DND-41 (cell line): ENCODE measurements at places on chromosomes 1 and 21.
A peak's percentile ranks its signal among the peaks of the same experiment; 100 is the strongest.

GRCh38 chr21:30408782-30409494 lies 13.1 kb downstream of the KRTAP13-1 start:
- no peaks in the 10 kb centered on the region for H3K27me3 ChIP-seq
- H3K36me3 ChIP-seq, result no peaks in the 10 kb centered on the region
- peak; percentile 13 for DNase-seq

GRCh38 chr21:15063814-15064575 lies 805 bp downstream of the NRIP1 start:
- H3K36me3 ChIP-seq, result no peaks in the 10 kb centered on the region
- no peaks in the 10 kb centered on the region for H3K27me3 ChIP-seq
- H3K27ac ChIP-seq, result peak overlapping the region; percentile 92
- DNase-seq, result peak; percentile 29

GRCh38 chr1:53585565-53585964 lies 126.4 kb downstream of the DMRTB1 start:
- no peak overlapping the region for H3K27ac ChIP-seq
- no peak for DNase-seq
- no peaks in the 10 kb centered on the region for H3K36me3 ChIP-seq
- H3K27me3 ChIP-seq, result no peaks in the 10 kb centered on the region

- H3K27ac ChIP-seq, result no peak overlapping the region
- H3K27me3 ChIP-seq, result peaks cover 22% of the 10 kb centered on the region
- peak; percentile 51 for DNase-seq
- no peaks in the 10 kb centered on the region for H3K36me3 ChIP-seq
Observed at GRCh38 chr1:24391882-24392603, 21.5 kb downstream of the STPG1 start.

DNA sequence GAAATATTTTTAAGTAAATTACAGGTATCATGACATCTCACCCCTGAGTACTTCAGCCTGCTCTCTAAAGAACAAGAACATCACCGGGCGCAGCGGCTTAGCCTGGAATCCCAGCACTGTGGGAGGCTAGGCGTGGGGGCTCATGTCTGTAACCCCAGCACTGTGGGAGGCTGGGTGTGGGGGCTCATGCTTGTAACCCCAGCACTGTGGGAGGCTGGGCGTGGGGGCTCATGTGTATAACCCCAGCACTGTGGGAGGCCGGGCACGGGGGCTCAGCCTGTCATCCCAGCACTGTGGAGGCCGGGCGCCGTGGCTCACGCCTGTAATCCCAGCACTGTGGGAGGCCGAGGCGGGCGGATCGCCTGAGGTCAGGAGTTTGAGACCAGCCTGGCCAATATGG lies 7.7 kb upstream of the CDK11B start:
- no peak overlapping the region for H3K27ac ChIP-seq
- H3K27me3 ChIP-seq, result no peaks in the 10 kb centered on the region
- H3K36me3 ChIP-seq, result peaks cover 43% of the 10 kb centered on the region
- H3K4me3 ChIP-seq, result no peak overlapping the region

- no peaks in the 10 kb centered on the region for H3K27me3 ChIP-seq
- H3K36me3 ChIP-seq, result no peaks in the 10 kb centered on the region
- H3K27ac ChIP-seq, result no peak overlapping the region
- peak; percentile 13 for DNase-seq
- no peak overlapping the region for H3K4me3 ChIP-seq
Observed at GRCh38 chr21:29293495-29293894, 5.2 kb upstream of the BACH1 start.
